ENCODE measurements at places on chromosomes 13 and 19.

DNA sequence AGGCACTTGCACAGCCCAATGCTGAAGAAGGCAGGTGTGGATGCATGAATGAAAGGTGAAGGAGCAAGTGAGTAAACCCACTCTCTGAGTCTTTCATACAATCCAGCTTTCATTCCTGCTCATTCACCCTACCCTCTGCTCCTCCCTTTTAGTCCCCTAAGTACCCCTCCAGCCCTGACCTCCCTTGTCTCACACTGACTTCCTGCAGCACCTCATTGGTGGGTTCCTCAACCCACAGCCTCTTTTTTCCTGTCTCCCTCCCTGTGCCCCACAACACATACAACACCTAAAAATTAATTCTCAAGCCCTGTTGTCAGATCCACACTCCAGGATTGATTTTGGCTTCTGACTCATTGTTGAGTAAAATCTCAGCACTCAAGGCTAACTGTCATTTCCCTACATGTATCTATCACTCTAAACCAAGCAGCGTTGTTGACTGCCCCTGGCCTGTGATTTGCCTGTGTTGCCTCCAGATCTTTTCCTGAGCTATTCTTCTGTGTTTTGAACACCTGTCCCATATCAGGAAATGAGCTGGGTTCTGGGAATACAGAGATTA is 177.3 kb upstream of the SERP2 start:
- DNase-seq = no peak

DNA sequence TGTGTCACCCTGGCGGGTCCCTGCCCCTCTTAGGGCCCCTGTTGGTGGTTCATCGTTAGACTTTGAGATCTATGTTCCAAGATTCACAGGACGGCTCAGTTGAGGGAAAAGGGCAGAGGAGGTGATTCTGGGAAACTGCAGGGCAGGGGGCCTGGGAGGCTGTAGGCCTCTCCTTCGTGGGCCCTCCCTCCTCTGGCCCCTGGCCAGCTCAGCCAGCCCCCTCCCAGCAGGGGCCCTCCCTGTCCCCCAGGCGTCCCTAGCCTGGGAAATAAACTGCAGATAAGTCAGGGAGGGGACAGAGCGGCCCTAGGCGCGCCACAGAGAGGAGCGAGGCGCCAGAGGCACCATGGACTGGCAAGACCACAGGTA is 6.5 kb downstream of the HIF3A start:
- no peak for DNase-seq

DNA sequence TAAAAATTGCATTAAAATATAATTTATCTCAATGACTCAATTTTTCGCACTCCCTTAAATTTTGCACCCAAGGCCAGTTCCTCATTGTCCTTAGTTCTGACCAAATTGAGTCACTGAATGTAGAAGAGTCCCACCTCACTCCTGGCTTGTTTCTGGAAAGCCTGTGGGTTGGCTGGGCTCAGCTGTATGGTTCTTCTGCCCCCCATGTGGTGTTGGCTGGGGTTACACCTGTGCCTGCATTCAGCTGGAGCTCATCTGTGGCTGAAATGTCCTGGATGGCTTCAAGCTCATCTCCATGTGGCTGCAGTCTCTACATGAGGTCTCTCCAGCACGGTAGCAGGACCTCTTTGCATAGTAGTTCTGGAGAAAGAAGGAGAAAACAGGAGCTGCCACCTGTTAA is 7.2 kb upstream of the IRGC start:
- no peak for DNase-seq

DNA sequence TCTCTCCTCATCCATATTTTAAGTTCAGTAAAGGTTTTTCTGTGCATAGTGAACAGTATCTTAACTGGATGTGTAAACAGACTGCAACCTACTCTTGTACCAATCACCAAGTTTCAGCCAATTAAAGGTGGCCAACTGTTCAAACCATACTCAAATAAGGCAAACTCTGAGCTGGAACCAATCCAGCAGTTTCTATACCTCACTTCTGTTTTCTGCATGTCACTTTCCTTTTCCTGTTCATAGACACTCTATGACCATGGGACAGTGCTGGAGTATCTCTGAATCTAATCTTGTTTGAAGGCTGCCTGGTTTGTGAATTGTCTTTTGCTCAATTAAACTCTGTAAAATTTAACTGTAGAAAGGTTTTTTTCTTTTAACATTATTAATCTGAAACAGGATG is 470.3 kb upstream of the SLITRK6 start:
- DNase-seq = no peak

DNA sequence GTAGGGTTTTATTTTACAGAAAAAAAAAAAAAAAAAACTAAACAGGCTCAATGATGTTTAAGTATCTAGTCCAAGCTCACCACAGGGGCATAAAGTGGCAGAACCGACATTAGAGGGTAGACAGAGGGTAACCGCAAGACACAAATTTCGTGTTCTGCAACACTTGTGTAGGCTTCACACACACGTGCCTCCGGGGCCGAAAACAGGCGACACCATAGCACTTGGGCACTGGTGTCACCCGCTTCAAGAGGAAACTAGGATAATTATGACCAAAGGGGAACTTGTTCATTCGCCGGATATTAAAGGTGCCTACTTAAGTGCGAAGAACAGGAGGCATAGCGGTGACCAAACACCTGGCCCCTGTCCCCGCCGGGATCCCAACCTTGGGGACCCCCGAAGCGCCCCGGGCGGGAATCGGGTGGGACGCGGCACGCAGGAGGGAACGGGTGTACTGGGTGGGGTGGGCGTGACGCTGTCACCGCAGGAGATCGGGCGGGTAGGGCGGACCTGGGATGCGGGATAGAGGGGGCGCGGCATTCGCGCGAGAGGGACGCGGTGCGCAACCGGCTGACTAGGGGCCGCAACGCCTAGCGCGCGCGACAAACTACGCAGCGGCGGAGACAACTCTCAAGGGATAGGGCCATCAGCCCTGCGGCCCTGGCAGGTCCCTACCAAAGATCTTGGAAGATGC is 558 bp downstream of the MZT1 start:
- peak; percentile 25 for DNase-seq

GRCh38 chr19:30671622-30672051 is 299.5 kb downstream of the ZNF536 start:
- DNase-seq = no peak

- no peak for DNase-seq
Measured at GRCh38 chr19:33278403-33279269, 23.7 kb downstream of the CEBPA start.

GRCh38 chr13:113034451-113035212 is 65.6 kb downstream of the MCF2L start:
- peak; percentile 44 for DNase-seq

GRCh38 chr13:75415694-75416093 is 66.3 kb downstream of the TBC1D4 start:
- DNase-seq = no peak

DNA sequence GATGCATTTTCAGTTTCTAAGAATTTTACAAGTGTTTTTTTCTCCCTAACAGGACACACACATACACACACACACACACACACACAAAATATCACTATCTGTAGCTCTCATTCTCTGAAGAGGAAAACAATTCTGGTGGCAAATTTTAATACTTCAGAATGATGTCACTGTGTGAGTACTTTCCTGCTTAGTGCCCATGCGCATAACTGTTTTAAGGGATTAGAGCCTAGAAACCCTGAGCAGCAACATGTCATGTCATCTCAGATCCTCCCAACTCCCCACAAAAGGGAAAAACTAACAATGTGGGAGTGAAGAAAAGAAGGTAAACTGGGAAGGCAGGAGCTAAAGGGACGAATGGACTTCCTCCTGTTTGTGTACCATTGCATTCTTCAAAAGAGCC is 401.2 kb downstream of the SPRY2 start:
- DNase-seq = no peak
